Muscle of leg (tissue), 16 donors: ENCODE measurements at places on chromosomes 11 and 22.

GRCh38 chr11:116503216-116504160, 269.3 kb downstream of the BUD13 start:
- no peak for DNase-seq

DNA sequence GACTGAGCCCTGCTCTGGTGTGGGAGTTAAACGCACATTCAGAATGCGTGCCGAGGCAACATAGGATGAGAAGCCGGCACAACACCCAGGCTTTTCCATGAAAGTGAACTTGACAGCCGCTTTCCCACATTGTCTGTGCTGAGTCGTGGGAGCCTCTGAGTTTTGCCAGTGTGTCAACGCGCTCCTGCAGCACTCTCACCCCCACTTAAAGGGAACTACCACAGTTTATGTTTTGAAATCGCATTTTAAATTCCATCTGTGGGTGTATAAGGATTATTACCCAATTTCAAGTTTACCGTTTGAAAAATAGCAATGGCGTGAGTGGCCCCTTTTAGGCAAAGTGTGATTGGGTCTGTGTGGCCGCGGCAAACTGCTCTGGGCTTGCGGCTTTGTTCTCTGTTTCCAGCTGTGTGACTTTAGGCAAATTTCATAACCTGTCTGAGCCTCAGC, 81.5 kb downstream of the FBLN1 start:
- DNase-seq = no peak

GRCh38 chr11:80309301-80309700, 868.5 kb upstream of the TENM4 start:
- DNase-seq = no peak

- DNase-seq = peak; percentile 70
These were observed 15.5 kb downstream of the EFCAB6 start for GRCh38 chr22:43796567-43796966.

DNA sequence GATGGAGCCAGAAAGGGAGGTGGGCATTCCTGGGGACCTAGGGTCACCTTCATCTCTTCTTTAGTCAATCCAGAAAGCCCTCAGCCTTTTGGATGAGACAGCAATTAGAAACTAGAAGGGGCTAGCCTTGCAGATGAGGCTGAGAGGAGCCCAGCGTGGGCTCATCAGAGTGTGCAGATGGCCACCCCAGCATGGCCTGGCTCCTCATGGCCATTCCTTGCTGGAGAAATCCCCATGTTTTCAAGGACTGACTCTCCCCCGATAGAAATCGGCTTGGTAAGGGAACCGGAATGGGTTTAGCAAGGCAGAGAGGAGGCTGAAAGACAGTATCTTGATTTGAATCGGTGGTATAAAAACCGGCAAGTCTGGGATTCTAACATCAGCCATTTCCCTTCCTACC, 274.6 kb downstream of the BUD13 start:
- DNase-seq = no peak

- DNase-seq = peak; percentile 74
These were observed 15.8 kb upstream of the EHD1 start for GRCh38 chr11:64894070-64894811.

DNA sequence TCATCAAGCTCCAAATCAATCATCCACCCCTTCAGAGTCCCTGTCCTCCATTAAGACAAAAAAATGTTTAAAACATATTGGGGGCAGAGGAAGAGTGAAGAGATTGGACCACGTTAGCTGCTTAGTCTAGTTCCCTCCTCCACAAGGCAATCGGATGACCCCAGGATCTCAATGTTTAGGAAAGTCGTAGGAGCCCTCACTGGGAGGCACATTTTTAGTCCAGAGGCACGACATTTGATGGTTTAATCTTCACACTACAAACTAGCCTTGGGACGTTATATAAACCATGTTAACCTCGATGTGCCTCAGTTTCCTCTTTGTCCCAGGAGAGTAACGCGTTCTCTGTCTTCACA, 588 bp upstream of the FAT3 start:
- no peak for DNase-seq

DNA sequence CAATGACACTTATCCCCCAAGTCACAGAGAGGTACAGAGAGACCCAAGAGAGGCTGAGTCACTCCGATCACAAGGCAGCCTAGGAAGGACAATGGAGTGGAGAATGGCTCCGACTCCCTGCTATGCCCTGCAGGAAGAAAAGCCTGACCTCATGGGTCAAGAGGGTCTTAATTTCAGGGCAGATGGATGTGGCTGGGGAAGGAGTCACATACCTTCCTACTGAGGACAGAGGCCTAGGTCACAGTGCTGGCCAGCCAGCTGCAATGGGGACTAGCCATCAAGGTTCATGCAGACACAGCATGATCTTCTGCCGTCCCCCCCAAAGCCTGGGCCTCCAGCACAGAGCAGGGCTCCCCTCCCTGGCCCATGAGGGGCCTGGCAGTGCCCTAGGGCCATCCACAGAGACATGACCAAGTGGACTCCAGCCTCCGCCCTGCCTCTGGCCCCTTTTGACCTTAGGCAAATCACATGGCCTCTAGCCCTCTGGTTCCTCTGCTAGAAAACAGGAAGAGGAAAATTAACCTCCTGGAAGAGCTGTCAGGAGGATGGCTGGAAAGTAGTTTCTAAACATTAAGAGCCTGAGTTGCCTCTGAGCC, 1.8 kb downstream of the ARRB1 start:
- peak; percentile 57 for DNase-seq

- no peak for DNase-seq
These were observed 563.1 kb upstream of the ISX start for GRCh38 chr22:34502821-34503220.

DNA sequence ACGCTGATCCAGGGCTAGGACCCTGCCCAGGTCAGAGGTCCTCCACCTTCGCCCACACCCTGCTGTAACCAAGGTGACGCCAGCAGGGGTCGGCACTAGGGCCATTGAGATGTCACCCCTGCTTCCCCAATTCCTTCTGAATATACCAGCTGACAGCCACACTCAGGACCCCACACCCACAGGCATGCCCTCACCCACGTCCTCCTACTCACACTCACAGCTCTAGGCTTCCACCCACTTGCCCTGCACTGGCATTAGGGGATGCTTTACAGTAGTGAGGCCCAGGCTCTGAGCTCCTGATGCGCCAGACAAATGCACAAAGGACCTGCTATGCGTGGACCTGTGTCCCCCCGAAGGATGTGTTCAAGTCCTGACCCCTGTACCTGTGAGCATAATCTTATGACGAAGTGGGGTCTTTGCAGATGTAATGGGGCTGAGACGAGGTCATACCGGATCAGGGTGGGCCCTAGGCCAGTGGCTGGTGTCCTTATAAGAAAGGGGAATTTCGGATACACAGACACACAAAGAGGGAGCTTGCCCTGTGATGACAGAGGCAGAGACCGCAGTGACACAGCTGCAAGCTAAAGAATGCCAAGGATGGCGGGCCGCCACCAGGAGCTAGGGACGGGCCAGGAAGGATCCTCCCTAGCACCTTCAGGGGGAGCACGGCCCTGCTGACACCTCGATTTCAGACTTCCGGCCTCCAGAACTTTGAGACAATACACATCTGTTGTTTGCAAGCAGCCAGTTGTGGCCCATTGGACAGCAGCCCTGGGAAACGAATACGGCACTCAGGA, 11.2 kb downstream of the WNT11 start:
- DNase-seq = no peak

GRCh38 chr11:30902929-30903328, 316.8 kb upstream of the MPPED2 start:
- DNase-seq = no peak

DNA sequence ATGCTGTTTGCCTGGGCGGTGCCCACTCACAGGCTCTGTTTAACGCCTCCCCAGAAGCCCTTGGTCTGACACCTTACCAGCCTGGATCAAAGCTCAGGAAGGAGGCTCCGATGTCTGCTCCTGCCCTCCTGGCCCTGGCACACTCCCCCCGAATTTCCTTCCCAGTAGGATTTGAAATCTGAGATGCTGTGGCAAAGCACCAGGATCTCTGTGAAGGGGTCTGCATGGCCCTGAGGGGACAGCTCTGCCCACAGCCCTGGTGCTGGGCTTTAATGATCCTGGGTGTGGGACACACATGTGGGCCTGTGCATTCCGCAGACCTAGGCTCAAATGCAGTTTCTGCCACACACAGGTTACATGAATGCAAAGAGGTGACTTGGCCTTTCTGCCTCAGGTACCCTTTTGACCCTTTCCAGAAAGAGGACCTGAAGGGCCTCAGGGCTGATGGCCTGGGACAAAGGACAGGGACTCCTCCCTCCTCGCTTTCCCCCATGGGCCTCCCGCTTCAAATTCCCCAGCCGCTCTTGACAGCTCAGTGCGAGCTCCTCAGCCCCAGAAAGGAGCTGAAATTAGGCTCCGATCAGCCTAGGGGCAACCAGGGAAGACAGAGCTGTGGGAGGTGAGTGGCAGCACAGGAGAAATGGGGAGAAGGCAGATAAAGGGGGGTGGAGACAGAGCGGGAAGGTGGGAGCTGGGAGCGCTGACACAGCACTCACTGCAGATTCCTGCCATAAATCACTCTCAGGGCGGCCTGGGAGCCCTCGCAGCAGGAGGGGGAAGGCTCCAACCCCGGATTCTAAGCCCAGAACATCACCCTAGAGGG, 41.3 kb downstream of the TRIM29 start:
- DNase-seq = no peak

DNA sequence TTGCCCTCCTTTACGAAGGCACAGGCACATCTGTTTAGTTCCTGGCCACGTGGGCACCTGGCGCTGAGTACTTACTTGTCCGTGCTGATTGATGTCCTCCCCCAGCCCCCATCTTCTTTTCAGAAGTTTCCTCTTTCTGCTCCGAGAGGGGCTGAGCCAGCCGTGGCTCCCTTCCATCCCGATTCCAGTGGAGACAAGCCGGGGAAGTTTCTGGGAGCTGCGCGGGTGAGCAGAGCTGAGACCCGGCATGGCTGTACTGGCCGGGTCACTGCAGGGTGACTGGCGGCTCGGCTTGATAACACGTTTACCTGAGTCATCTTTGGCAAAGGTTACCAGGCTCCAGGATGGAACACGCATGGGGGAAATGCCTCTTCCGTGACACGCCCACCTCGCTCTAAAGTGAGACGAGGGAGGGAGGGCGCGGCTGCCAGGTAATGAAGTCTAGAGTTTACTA, 45.4 kb upstream of the ATXN10 start:
- DNase-seq = no peak

GRCh38 chr11:6598555-6598954, 4.9 kb downstream of the RRP8 start:
- DNase-seq = no peak

DNA sequence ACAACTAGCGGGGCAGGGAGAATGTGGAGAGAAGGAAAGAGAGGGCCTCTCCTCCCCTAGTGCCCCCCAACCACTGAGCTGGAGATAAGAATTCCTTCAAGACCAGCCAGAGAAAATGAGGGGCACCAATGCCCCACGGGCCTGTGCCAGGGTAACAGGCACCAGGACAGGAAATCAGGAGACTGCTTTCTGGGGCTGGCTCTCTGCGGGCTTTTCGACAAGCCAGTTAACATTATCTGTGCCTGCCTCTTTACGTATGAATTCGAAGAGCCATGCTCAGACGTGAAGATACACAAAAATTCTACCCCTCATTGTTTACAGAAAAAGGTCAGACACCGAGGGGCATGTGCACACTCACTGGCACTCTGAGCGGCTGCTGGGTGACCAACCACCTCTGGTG, 52.1 kb downstream of the MYH9 start:
- DNase-seq = no peak

- peak; percentile 66 for DNase-seq
These were observed 442 bp downstream of the COPB1 start for GRCh38 chr11:14499178-14499559.

GRCh38 chr22:38413085-38414008, 41.7 kb downstream of the KCNJ4 start:
- peak; percentile 75 for DNase-seq

- DNase-seq = peak; percentile 81
These were observed 999 bp downstream of the TSKU start for GRCh38 chr11:76783896-76784813.

GRCh38 chr11:135009125-135009524, 597.1 kb upstream of the B3GAT1 start:
- DNase-seq = no peak

- DNase-seq = peak; percentile 86
These were observed 23.9 kb downstream of the NEFH start for GRCh38 chr22:29503811-29504372.

DNA sequence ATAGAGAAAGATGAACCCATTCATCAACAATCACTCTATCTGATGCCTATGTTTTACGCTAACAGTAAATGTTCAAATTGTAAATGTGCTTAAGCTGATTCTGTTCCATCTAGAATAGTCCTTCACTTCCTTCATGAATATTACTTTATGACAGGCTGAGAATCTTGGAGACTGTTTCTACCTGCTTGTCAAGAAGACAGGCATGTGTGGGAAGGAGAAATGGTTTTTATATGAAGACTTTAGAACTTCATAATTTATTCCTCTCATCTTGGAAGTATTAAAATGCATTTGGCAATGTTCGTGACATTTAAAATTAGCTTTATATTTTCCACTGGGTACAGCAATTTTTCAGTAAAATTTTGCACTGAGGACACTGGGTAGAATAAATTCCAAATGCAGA, 41.0 kb downstream of the ELMOD1 start:
- no peak for DNase-seq

DNA sequence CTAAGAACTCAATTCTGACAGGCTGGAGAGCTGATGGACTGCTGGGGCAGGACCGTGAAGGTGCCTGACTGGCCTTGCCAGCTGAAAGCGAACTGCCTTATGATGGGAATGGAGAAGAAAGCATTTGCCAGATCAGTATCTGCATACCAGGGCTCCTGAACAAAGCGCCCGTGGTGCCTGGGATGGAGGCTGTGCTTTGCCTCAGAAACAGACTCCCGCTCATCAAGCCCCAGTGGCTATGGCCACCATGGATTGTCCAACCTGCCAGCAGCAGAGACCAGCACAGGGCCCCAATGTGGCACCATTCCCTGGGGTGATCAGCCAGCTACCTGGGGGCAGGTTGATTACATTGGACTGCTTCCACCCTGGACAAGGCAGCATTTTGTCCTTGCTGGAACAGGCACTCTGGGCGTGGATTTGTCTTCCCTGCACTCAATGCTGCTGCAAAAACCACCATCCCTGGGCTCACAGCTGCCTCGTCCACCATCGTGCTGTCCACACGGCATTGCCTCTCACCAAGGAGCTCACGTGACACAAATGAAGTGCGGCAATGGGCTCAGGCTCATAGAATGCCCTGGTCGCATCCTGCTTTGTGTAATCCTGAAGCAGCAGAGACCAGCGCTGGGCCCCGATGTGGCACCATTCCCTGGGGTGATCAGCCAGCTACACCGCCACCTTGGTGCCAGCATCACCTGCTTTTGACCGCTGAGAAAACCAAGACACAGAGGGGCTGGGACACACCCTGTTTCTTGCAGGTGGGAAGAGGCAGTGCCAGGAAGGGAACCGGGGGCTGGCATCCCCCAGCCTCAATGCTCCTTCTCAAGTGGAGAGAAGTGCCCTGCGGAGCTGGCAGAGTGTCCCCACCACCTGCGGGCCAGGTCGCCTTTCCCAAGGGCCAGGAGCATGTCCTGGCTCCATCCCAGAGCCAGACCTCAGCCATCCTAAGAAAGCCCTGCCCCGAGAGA, 1367.5 kb downstream of the BRD1 start:
- DNase-seq = no peak
